Myocyte (in vitro differentiated cells): ENCODE measurements at places on chromosomes 11 and 22.

- no peak for DNase-seq
Observed at GRCh38 chr11:726278-727220, 20.5 kb downstream of the EPS8L2 start.

GRCh38 chr11:84663731-84664130, 963.4 kb downstream of the DLG2 start:
- DNase-seq, result no peak

GRCh38 chr11:66359662-66360087, 11.9 kb downstream of the SLC29A2 start:
- no peak for DNase-seq

- no peak for DNase-seq
Observed at GRCh38 chr11:70134490-70134889, 56.4 kb downstream of the ANO1 start.
